ENCODE measurements at places on chromosomes 13 and 19.

GRCh38 chr19:10826846-10827245 is 9.2 kb downstream of the TMED1 start:
- DNase-seq = no peak

DNA sequence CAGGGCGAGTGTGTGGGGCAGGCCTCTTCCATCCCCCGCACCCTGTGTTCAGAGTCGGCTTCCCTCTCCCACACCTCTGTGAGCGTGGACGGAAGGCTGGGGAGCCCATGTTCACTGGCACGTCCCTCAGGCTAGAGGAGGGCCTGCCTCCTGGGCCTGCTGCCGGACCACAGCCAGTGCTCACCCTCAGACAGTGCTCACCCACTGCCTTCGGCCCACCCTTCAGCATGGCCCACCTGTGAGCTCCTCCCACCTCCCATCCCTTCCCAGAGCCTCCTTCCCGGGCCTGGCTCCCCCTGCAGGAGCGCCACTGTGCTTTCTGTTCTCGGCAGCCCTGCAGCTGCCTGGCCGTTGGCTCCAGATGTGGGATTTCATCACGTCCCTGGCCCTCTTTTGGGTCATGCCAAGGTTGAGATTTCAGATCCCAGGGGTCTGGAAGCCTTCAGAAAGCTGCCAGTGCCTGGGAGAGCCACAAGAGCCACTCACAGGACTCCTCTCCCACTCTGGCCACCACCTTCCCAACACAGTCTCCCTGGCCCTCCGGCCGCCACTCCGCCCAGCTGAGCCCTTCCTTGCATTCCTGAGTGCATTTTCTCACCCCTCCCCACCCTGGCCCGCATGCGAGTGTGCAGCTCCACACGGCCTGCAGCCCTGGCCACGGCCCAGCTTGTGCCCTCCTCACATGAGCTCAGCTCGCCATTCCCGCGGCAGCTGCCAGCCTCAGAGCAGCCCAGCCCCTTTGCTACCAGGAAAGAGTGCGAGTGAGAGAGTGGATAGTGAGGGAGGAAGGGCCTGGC is 25.3 kb downstream of the CAPN12 start:
- DNase-seq = no peak

GRCh38 chr19:35355791-35356460 is 2.3 kb upstream of the FFAR3 start:
- DNase-seq = no peak

- no peak for DNase-seq
These were observed 2.9 kb upstream of the TCF3 start for GRCh38 chr19:1655131-1655981.

DNA sequence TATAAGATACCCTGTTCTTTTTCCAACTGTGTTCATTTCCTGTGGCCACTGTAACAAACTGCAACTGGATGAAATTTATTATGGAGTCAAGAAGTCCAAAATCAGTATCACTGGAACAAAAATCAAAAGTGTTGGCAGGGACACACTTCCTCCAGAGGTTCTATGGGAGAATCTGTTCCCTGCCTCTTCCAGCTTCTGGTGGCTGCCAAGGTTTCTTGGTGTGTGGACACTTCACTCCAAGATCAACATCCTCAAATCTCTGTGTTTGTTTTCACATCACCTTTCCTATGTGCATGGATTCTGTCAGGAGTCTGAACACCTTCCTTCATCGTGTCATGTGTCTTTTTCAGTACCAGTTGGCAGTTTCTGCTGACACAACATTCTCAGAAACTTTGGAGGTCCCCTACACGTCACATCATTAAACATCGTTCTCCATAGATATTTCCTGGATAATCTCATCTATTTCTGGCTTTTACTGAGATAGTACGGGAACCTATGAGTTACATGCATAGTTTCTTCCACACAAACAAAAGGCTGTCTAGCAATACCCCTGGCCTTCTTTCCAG is 15.2 kb upstream of the EFNB2 start:
- no peak for DNase-seq

GRCh38 chr19:4369109-4369887 is 25.9 kb downstream of the MPND start:
- DNase-seq = peak; percentile 44
